ENCODE measurements at places on chromosomes 4 and X.

DNA sequence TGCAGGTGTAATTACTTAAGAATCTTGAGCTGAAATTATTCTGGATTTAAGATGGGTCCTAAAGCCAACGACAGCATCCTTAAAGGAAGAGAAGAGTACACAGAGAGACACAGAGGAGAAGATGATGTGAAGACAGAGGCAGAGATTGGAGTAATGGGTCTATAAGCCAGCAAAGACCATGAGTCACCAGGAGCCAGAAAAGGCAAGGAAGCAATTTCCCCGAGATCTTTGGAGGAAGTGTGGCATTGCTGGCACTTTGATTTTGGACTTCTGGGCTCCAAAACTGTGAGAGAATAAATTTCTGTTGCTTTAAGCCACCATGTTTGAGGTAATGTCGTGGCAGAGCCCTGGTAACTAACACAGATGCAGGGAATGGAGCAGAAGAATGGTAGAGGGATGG lies 32.4 kb upstream of the LGI2 start:
- no peak for DNase-seq

DNA sequence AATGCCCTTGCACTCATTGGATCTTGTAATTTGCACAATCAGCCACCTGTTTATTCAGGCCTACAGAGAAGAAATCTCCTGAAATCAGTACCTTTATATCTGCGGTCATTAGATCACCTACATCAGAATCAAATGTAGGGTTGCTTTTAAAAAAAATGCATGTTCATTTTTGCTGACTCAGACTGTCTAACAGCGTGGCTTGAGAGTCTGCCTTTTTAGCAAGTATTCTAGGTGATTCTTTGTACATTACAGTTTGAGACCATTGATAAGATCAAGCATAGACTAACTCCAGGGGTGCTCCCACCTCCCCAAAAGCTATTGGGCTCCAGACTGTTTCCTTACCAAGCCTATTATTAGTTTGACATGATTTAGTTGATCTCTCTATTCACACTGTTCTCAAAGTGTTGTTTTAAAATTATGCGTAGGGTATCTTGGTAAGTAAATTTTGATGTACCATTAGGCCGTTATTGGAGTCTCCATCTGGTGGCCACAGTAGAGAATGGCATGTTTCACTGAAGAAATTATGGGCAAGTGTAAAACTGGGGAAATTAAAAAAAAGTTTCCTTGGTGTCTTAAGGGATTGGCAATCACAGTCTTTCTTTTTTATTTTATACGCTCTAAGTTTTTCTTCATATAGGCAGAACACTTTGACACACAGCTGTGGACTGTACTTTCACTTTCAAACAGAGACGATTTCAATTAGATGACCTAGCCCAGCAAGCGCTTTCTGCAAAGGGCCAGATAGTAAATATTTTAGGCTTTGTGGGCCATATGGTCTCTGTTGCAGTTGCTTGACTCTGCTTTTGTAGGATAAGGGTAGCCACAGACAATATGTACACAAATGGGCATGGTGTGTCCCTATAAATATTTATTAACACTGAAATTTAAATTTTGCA lies 33.7 kb upstream of the MSL3 start:
- no peak for DNase-seq

GRCh38 chrX:53324803-53325202 lies 43.4 kb upstream of the IQSEC2 start:
- no peak for DNase-seq

- no peak for DNase-seq
Observed at GRCh38 chr4:188428935-188429334, 289.7 kb downstream of the TRIML1 start.

DNA sequence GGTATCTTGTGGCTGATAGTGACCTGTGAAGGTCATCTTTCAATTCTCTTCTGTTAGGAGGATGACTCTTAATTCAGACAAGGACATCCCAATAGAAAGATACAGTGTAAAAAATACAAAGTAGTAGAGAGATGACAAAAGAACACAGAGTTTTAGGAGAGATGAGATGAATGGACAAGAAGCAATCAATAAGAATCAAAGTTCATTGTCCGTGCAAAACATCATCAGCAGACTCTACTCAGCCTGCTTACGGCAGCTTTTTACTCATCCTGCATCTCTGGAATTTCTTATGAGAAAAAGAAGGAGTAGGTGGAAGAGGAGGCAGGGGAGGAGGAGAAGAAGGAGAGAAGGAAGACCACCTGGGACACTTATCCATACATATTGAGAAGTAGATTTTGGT lies 2131.7 kb downstream of the ARAP2 start:
- no peak for DNase-seq

- no peak for DNase-seq
Observed at GRCh38 chr4:73538162-73538561, 56.6 kb downstream of the AFM start.

DNA sequence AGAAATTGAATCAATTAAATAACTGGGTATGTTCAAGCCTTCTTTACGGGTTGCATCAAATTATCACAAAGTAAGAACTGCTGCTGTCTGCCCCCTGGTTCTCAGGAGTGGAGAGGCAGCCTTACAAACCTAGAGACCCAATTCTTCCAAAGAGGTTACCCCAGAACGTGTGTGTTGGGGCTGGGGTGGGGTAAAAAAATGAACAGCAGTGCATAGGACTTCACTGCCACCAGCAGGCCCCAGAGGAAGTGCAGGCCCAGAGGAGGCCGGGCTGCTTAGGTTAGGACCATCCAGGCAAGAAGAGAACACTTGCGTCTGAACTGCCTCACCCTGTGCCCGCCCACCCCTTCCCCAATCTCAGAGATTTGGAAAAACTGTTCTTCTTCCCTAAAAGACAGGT lies 1.5 kb upstream of the NWD2 start:
- no peak for DNase-seq

- no peak for DNase-seq
Observed at GRCh38 chr4:37439809-37440474, 195.4 kb downstream of the NWD2 start.

DNA sequence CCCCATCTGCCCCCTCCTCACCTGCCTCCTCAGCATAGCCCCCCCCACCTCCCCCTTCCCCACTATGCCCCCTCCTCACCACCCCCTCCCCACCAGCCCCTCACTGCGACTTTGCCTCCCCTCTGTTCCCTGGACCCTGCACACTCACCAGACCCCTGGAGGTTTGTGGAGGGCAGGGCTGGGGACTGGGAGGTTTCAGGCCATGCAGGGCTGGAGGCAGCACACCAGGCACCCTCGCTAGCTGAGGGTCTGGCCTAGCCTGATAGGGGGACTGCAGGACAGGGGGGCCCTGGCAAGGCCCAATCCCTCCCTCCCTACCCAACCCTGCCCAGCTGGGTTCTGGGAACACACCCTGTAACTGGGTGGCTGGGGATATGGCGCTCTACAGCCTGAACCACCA lies 28.0 kb downstream of the TACC3 start:
- DNase-seq = no peak

- no peak for DNase-seq
Observed at GRCh38 chrX:39631276-39632229, 466.2 kb downstream of the BCOR start.

DNA sequence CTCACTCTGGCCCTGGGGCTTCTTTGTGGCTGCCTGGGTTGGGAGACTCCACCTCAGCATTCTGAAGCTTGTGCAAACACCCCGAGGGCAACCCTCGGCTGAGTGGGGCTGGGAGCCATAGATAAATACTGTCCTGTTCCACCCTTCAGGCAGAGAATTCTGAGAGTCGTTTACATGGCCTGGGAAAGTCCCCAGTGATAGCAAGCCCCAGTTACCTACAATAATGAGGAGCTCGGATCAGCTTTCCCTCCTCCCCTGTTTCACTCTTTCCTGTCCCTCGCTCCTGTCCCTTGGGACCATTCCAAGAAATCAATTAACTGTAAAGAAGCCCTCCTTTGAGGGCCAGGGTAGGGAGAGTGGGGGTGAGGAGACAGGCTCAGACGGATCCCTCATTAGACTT lies 31.6 kb upstream of the DDX3X start:
- DNase-seq = no peak

- no peak for DNase-seq
Observed at GRCh38 chr4:38386654-38387188, 277.3 kb upstream of the KLF3 start.

- no peak for DNase-seq
Observed at GRCh38 chr4:77826275-77826674, 7.1 kb upstream of the CNOT6L start.

- DNase-seq = no peak
Observed at GRCh38 chr4:55793479-55793878, 26.1 kb upstream of the EXOC1L start.

GRCh38 chr4:1047976-1048772 lies 36.7 kb downstream of the FGFRL1 start:
- no peak for DNase-seq

DNA sequence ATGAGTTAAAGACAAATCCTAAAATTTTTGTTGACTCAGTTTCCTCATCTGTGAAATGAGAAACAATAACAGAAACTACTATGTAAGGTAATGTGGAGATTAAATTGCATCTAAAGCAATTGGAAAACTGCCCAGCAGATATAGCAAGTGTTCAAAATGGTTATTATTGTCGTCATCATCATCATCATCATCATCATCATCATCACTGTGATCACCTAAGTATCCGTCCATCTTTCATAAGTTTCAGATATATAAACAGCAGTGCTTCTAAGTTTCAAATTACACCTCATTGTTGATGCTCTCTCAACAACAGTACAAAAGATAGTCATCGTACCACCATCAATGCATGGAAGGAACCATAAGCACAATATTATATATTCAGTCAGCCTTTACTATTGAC lies 379.9 kb downstream of the PDGFC start:
- DNase-seq = no peak

GRCh38 chr4:150145946-150146340 lies 67.7 kb downstream of the DCLK2 start:
- DNase-seq = no peak

DNA sequence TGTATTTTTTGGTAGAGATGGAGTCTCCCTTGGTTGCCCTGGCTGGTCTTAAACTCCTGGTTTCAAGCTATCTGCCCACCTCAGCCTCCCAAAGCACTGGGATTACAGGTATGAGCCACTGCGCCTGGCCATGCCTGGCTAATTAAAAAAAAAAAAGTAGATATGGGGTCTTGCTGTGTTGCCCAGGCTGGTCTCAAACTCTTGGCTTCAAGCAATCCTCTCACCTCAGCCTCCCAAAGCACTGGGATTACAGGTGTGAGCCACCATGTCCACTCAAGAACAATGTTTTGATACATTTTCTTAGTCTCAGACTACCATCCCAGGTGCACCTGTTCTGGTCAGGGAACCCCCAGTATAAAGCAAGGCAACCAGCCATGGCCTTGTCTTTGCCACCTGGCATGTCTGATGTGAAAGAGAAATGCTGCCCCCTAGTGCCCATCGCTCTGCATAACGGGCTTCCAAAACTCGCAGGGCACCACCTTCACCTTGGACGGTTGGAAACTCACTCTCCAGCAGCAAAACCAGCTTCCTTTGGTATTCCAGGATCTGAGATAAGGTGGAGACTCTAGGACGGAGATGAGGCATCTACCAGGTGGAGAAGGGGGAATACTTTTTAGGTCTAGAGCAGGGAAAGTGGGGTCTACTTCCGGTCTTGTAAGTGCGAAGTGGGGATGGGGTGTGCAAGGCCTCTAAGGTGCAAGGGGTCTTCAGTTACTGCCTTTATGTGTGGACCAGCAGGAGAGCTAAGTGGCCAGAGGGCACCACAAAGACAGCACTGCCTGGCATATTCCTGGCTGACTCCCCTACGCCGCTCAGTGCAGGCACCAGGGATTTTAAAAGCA lies 47.7 kb upstream of the AFAP1 start:
- DNase-seq = peak; percentile 74

GRCh38 chrX:13666836-13667235 lies 13.9 kb downstream of the TCEANC start:
- no peak for DNase-seq

DNA sequence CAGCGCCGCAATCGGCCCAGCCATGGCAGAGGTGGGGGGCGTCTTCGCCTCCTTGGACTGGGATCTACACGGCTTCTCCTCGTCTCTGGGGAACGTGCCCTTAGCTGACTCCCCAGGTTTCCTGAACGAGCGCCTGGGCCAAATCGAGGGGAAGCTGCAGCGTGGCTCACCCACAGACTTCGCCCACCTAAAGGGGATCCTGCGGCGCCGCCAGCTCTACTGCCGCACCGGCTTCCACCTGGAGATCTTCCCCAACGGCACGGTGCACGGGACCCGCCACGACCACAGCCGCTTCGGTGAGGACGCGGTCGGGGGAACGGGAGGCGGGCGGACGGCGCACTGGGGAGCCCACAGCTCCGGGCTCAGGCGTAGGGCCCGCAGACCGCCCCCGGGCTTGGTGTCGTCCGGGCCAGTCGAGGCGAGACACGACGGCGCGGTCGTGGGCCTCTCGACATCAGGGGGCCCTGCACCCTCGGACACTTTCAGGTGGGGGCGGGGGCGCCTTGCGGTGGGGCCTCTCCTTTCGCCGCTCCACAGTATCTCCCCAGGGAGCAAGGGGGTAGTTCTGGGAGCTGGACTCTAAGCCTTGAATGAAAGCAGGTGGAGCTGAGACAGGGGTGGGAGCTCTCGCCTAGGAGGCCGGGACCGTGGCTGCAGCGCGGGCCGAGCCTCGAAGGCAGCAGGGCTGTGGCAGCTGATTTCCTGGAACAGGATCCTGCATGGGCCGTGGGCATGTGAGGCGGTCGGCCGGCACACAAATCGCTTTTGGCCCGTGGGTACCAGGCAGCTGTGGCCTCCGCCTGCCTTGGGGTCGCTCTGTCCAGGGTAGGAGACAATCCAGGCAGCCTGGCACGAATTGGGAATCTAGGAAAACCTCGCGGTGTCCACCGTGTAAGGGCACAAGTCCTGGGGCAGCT lies 722 bp downstream of the FGF16 start:
- DNase-seq = no peak

DNA sequence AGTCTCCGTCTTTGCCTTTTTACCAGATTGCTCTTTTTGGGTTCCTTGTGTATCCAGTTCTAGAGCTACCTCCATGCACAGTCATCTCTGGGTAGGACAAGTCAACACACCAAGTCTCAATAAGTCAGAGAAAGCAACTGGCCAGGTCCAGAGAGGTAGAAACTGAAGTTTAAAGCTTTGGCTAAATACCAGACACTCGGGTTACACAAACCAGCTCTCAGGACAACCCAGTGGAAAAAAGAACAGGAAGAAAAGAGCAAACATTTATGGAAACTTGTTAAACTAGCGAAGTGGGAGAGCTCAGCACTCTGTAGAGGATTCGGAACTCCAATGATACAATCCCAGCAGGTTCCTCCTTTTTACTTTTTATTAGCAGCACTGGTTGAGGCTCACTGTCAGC lies 291.0 kb upstream of the CPEB2 start:
- no peak for DNase-seq

Measured in activated CD4-positive, alpha-beta T cell treated with anti-CD3 and anti-CD28 coated beads, Interleukin-2, amount 50 U/mL, for 4 hours (primary cell).